Esophagus squamous epithelium (tissue), 5 donors: ENCODE measurements at places on chromosomes 6 and 20. TPM values are rescaled to one million over a fixed set of nuclear protein-coding genes. Genes with fewer than 3 reads are reported as not detected.

TPD52L1 gene
- 224 TPM for total RNA-seq

CCN5 gene
- 6.7 TPM for total RNA-seq

MICB gene
- total RNA-seq: 2.6 TPM

SPATS1 gene
- not detected for total RNA-seq

ACTL10 gene
- 3.0 TPM for total RNA-seq

C6orf163 gene
- 0.35 TPM for total RNA-seq

CASS4 gene
- total RNA-seq: 0.73 TPM

DYNLT1 gene
- total RNA-seq: 82.9 TPM

DNA sequence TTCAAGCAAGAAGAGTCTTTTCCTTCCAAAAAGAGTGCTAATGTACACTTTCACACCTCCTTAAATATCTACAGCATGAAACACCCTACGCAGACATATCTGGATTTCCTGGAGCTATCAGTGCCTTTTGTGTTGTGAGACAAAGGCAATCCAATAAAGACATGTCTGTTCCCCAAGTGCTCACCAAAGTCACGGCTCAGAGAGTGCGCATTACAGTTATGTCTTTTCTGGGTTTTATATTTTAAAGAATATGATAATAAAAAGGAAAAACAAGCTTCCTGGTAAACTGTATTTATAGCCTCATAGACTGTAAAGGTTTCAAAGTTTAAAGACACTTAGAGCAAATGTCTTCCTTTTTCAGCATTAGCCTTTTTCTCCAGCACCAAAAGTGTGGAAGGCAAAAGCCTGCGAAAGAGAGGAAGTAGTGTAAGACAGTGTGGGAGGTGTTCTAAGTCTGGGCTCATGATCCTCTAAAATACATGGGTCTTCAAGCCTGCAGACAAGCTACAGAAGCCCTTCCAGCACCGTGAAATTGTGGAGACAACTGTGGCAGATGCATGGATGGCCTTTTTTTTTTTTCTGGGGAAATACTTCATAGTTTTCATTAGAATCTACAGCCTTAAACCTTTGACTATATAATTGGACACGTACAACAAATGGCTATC, 135.0 kb upstream of the SLC35B3 start:
- H3K4me1 ChIP-seq: no peaks in the 10 kb centered on the region
- H3K4me3 ChIP-seq: no peak overlapping the region
- no peaks in the 10 kb centered on the region for H3K27me3 ChIP-seq

DNA sequence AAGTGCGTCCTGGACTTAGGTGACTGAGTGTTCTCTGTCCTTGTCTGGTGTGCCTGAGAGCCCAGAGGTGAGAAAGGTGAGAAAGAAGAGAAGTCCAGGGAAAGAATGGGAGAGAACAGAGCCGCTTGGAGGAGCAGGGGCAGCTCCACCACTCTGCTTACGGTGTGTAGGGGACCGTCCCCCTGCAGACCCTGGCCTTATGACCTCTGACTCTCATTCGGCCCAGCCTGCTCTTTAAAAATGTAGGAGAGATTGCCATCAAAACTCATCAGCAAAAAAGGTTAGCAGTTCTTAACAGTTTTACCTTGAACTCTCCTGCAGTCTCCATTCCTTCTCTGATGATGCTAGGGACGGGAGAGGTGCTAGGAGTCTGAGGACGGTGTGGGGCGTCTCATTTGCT, 2.0 kb downstream of the TMEM181 start:
- no peak for DNase-seq
- no peak overlapping the region for H3K27ac ChIP-seq
- no peak overlapping the region for H3K4me3 ChIP-seq
- peaks cover 5% of the 10 kb centered on the region for H3K27me3 ChIP-seq

DNA sequence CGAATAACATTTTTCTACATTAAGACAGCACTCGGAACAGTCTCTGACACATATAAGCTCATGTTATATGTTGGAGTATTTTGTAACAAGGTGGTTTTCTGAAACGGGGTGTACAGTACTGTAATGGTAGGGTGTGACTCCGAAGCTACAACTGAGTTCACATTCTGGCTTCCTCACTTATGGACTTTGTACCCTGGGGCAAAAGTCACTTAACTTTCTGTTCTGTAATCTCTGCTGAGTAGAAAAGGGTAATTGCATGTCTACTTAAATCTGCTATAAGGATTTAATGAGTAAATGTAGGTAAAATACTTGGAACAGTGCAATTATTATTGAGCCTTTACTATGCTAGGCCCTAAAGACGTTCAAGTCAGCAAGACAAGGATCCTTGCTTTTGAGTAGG, 4.7 kb upstream of the LTV1 start:
- no peaks in the 10 kb centered on the region for H3K36me3 ChIP-seq
- H3K4me1 ChIP-seq: no peaks in the 10 kb centered on the region
- no peak for DNase-seq

DNA sequence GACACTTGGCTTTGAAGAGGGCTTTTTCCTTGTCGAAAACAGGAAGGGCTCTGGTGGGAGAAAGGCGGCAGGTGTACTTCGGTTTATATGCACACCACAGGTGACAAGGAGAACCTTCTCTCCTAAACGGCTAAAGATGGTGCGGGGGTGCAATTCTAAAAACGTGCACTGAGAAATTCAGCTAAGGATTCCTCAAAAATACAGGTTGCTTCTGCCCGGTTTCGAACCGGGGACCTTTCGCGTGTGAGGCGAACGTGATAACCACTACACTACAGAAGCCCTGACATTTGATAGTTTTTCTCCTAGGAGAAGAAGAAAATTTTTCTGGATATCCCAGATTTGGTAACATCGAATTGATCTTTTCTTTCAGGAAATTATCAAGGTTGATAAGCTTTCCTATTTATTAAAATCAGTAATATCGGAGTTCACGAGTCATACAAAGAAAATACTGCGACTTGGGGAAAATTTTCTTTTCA, 32.0 kb downstream of the POM121L2 start:
- no peak for DNase-seq
- no peak overlapping the region for H3K4me3 ChIP-seq
- no peak overlapping the region for H3K27ac ChIP-seq
- peaks cover 100% of the 10 kb centered on the region for H3K27me3 ChIP-seq
- peaks cover 4% of the 10 kb centered on the region for H3K4me1 ChIP-seq

GRCh38 chr6:106751501-106752252, 122.3 kb downstream of the QRSL1 start:
- H3K36me3 ChIP-seq: no peaks in the 10 kb centered on the region
- no peak for DNase-seq
- H3K27ac ChIP-seq: no peak overlapping the region
- H3K27me3 ChIP-seq: no peaks in the 10 kb centered on the region

GRCh38 chr6:11140056-11140455, 28.5 kb upstream of the ERVFRD-1 start:
- DNase-seq: no peak

- no peaks in the 10 kb centered on the region for H3K36me3 ChIP-seq
- H3K27ac ChIP-seq: no peak overlapping the region
- H3K4me3 ChIP-seq: no peak overlapping the region
- H3K27me3 ChIP-seq: no peaks in the 10 kb centered on the region
Measured at GRCh38 chr6:168712993-168713392, 272.0 kb downstream of the SMOC2 start.

- no peaks in the 10 kb centered on the region for H3K36me3 ChIP-seq
- no peaks in the 10 kb centered on the region for H3K4me1 ChIP-seq
- no peaks in the 10 kb centered on the region for H3K27me3 ChIP-seq
- H3K27ac ChIP-seq: no peak overlapping the region
- no peak overlapping the region for H3K4me3 ChIP-seq
Measured at GRCh38 chr6:147664092-147664491, 155.6 kb downstream of the SAMD5 start.

GRCh38 chr6:131862476-131862875, 54.7 kb downstream of the ENPP1 start:
- no peaks in the 10 kb centered on the region for H3K4me1 ChIP-seq
- no peak overlapping the region for H3K4me3 ChIP-seq
- no peaks in the 10 kb centered on the region for H3K36me3 ChIP-seq
- no peaks in the 10 kb centered on the region for H3K27me3 ChIP-seq
- no peak for DNase-seq

- no peak for DNase-seq
- H3K27me3 ChIP-seq: no peaks in the 10 kb centered on the region
- no peaks in the 10 kb centered on the region for H3K36me3 ChIP-seq
Measured at GRCh38 chr6:128847431-128848210, 35.3 kb upstream of the LAMA2 start.

DNA sequence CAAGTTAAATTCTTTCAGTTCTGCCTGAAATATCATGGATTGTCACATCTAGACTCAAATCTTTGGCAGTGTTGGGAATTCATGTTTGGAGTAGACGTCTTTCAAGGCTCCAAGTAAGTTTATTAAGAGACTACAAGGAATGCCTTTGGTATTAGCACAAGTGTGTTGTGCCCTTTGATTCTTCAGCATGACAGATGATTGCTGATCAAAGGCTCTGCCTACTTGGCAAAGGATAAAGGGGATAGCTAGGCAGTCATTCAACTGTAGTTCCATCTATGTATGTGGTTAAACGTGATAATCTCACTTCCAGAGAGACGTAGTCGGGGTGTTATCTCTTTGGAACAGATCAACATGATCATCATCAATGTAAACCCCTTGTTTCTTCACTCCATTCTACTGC, 86.2 kb downstream of the SPTLC3 start:
- no peak for DNase-seq
- H3K4me1 ChIP-seq: peaks cover 13% of the 10 kb centered on the region
- H3K36me3 ChIP-seq: peaks cover 30% of the 10 kb centered on the region
- no peak overlapping the region for H3K27ac ChIP-seq
- no peaks in the 10 kb centered on the region for H3K27me3 ChIP-seq
- H3K4me3 ChIP-seq: no peak overlapping the region

DNA sequence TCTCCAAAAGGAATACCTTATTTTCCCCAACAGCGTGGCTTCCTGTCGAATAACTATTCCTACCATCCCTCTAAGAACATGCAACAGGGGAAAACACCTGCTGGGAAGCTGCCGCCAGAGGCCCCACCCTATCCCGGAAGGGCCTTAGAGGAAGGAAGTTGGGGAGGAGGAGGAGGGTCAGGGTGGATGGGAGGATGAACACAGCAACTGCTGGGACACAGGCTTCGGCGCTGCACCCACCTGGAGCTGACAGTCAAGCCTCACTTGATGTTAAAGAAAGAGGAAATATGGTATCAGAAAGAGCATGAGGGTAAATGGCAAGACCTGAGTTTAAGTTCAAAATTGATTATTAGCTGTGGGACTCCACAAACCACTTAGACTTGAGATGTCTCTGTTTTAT, 36.5 kb upstream of the RPS6KA2 start:
- no peak for DNase-seq
- no peak overlapping the region for H3K27ac ChIP-seq
- no peak overlapping the region for H3K4me3 ChIP-seq
- H3K27me3 ChIP-seq: no peaks in the 10 kb centered on the region

DNA sequence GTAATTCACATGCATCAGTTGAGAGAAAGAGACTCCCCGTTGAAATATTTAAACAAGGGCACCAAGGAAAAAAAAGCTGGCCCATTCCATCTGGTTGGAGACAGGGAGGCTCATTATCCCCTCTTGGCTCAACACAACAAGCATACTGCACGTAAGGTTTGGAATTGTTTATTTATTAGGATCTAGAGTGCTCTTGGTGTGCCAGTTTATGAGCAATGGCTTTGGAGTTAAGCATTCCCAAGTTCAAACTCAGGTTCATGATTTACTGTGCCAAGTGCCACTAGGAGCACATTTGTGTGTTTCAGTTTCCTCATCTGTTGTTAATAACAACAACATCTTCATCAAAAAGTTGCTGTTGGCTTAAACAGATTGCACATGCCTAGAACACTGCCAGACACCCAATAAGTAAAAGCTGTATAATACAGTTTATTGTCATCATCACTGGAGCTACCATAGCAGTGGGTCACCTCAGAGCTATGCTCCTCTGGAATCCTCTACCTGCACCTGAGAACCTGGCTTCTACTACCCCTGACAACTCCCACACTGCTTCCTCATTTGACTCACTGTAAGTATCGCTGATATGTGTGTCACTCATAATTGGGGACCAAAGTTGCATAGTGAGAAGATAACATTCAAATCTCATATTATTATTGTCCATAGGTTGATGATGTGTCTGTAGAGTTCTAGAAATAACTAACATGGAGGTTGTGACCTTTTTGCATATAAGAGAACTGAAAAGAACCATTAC, 5.4 kb downstream of the SLC17A3 start:
- no peak overlapping the region for H3K4me3 ChIP-seq
- H3K36me3 ChIP-seq: no peaks in the 10 kb centered on the region
- H3K27me3 ChIP-seq: no peaks in the 10 kb centered on the region

GRCh38 chr20:38680500-38681306, 43.6 kb upstream of the SLC32A1 start:
- no peaks in the 10 kb centered on the region for H3K36me3 ChIP-seq
- H3K27me3 ChIP-seq: peaks cover 50% of the 10 kb centered on the region
- H3K4me1 ChIP-seq: no peaks in the 10 kb centered on the region
- H3K4me3 ChIP-seq: no peak overlapping the region

GRCh38 chr6:16949716-16950115, 152.1 kb upstream of the STMND1 start:
- H3K27me3 ChIP-seq: no peaks in the 10 kb centered on the region
- no peak for DNase-seq
- peaks cover 17% of the 10 kb centered on the region for H3K4me1 ChIP-seq
- H3K4me3 ChIP-seq: no peak overlapping the region

- H3K27me3 ChIP-seq: no peaks in the 10 kb centered on the region
- H3K4me3 ChIP-seq: no peak overlapping the region
- DNase-seq: no peak
- H3K27ac ChIP-seq: no peak overlapping the region
Measured at GRCh38 chr20:63694584-63695423, 1.6 kb upstream of the TNFRSF6B start.

DNA sequence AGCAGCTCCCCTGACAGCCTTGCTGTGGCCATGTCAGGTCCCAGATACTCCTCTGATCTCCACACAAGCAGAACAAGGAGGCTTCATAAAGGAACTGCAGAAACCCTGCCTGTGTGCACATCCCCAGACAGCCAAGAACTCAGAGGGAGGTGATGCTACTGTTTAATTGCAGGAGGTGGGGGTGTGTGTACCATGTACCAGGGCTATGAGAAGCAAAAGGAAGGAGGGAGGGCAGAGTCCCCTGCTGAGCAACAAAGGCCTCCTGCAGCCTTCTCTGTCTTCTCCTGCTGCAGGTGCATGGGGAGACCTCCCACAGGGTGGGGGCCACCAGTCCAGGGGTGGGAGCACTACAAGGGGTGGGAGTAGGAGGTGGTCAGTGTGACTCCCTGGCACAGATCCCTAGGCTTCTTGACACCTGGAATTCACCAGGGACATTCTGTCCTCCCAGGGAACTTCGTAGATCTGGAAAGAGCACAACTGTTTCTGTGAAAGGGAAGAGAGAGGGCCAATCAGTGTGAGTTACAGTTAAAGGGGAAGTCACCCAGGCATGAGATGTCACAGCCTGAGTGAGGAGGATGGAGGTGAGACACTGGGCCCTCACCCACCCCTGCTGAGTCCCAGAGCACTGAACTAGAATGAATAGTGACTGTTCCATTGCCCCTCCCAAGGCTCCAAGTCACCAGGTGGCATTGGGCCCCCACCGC, 2.8 kb downstream of the CST2 start:
- no peak for DNase-seq
- no peak overlapping the region for H3K4me3 ChIP-seq
- H3K36me3 ChIP-seq: no peaks in the 10 kb centered on the region
